ENCODE measurements at places on chromosomes 4 and X.

- no peak for DNase-seq
Measured at GRCh38 chr4:123216946-123217345, 179.6 kb upstream of the SPRY1 start.

GRCh38 chr4:6425336-6425735 lies 47.1 kb downstream of the PPP2R2C start:
- no peak for DNase-seq

DNA sequence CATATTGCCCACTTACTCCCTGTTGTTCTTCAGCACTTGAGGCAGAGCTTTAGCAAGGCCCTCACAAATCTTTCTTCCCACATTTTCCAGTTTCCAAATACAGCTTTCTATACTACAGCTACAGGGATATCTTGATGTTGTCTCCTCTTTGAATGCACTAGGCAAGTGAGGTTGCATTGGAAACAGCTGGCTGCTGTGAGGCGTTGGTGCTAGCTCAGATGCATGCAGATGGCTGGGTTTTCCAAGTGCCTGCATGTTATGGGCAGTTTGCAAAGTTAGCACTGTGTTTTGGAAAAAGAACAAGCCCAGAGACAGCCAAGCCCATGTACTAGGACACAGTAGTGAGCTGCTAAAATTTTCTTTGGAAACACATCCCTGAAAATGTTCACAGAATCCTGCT lies 315.1 kb upstream of the RASGEF1B start:
- DNase-seq = no peak

DNA sequence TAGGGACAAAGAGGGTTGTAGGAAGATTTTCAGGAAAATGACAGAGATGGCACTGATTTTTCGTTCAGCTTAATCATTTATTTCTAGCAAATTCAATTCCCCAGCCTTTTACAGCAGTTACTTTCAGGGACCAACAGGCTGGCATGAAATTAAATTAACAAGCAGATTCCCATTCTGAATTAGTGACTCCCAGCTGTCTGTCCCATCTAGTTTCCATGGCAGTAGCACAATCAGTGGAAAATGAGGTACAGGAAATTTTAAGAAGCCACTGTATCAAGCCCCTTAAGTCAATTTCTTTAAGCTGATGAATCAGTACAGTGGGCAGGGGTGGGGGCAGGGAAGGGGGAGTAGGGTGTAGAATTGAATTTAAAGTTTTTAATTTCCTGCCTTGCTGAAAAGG lies 121.1 kb upstream of the TEX13C start:
- DNase-seq = no peak

GRCh38 chrX:38594434-38594833 lies 33.1 kb downstream of the TSPAN7 start:
- DNase-seq = no peak

DNA sequence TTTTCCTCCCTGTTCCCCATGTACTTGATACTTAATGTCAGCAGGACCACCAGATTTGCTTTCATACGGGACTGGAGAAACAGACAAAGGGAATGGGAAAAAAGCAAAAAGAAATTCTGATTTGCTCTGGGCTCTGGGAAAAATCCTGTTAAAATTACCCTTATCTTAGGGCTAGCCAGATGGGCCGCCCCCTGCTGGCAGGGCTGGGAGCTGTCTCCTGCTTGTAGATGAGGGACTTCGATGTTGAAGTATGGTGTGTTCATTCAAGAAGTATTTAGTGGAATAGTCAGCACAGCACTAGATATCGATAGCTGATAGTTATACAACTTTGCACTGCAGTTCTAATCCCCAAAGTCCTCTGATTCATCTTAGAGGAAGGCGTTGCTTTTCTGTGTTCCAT lies 45.8 kb downstream of the BCORL1 start:
- DNase-seq = peak; percentile 1

DNA sequence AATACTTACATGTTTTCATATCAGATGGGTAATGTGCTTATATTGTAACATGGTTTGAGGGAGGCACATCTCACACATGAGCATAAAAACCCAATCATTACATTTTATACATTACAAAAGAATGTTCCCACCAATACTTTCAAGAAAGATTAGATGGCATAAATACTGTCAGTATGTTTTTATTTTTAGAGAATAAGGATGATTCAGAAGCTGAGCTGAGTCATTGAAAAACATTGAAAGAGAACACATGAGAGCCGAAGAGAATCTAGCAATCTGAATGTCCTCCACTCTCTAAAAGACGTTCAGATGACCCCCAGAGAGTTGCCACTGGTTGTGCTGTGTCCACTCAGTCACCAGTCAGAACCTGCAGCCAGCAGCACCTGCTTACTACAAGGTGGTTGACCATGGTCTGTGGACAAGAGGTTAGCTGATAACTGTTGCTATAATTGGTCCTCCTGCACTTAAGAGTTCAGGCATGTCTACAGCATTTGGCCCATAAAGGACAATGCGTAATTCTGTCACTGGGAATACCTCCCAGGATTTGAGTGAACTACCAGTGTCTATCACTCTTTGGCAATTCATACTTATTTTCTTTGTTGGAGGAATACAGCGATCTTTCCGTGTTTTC lies 382.2 kb upstream of the IGFBP7 start:
- no peak for DNase-seq

GRCh38 chrX:154040307-154040756 lies 20.6 kb upstream of the IRAK1 start:
- peak; percentile 66 for DNase-seq

DNA sequence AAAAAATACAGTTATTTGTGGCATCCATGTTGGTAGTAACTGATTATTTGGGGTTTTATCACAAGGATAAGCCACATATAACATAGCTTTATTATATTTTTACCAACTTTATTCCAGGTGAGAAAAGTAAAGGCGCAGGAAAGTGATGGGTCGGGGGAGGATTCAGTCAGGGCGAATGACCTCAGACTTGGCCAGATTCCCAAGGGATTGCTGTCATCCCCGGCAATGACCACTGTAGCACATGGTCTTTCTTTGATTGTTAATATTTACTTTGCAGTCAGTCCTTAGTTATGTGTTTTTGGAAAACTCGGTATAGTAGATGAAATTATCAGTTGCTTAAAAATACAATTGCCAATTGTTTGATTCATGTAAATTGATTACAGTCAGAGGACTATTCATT lies 17.6 kb downstream of the GRIA3 start:
- DNase-seq = no peak

GRCh38 chr4:113935190-113935589 lies 44.3 kb downstream of the ARSJ start:
- DNase-seq = no peak

GRCh38 chrX:30196322-30196721 lies 19.0 kb upstream of the MAGEB2 start:
- DNase-seq = no peak

DNA sequence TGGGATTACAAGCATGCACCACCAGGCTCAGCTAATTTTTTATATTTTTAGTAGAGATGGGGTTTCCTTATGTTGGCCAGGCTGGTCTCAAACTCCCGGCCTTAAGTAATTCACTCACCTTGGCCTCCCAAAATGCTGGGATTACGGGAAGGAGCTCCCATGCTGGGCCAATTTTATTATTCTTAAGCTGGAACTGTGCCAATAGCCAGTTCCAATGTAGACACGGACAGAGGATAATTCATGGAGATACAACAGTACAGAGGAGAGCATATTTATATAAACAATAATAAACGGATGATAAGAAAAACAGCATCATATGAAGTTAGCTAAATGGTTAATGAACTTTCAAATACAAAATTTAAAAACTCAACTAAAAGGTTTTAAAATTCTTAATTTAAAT lies 87.8 kb downstream of the PPA2 start:
- DNase-seq = no peak

- no peak for DNase-seq
Measured at GRCh38 chr4:76585897-76586360, 150.9 kb downstream of the SHROOM3 start.

GRCh38 chr4:106618956-106619355 lies 250.4 kb upstream of the GIMD1 start:
- no peak for DNase-seq

DNA sequence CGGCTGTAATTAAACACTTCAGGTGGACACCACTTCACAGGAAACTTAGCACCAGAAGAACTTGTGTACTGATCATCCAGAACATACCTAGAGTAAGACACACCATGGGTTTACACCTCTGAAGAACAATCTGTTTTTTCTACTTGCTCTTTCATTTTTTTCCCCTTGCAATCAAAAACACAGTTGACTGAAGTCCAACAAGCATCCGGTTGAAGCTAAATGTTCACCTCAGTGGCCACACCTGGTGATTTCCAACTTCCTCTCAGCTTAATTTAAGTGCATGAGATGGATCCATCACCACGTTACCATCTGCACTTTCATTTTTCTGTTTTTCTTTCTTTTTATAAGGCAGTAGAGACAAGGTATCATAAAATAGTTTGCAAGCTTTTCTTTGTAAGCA lies 4.9 kb upstream of the TXK start:
- no peak for DNase-seq

DNA sequence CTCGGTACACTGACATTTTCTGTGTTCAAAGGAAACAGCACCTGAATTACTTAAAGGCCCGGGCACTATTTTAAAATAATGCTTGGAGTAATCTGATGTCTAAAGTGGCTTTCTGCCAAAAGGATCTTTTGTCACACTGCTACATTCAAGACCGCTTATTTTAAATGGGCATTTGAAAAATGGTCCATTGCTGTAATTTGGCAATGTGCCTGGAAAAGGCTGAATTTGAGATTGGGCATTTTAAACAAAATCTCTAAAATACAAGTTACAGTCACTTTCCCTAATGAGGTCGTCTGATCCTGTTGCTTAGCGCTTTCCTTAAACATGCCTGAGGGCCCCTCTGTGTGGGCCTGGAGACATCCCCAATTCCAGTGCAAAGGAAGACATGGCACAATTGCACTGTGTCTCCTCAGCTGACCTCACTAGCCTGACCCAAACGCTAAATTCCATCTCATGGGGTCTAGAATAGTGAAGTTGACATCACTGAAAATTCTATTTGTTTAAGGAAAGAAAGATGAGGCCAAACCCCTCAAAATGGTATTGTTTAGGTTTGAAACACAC lies 214.2 kb downstream of the GPC3 start:
- DNase-seq = no peak

DNA sequence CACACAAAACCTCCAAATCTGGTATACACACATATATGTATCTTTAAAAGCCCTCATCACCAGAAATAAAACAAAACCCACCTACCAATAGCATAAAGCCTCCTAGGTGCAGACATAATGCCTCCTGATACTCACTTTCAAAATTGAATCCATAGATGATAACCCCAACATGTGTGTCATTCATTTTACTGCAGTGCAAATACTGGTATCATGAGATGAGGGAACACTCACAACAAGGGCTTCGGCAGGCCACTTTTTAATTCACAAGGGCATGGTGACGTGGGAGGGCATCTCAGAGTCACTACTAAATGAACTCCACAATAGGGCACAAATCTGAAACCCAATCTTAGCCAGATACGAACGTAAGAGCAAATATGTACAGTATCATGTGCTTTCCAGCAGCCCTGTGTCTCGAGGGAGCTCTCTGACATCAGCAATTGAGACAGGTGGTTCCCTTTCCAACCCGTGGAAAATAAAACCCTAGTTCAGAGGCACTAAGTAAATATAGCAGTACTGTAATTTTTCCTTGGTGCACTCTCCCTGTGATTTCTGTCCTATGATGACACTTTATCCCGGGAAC lies 14.1 kb upstream of the PPARGC1A start:
- DNase-seq = no peak

- no peak for DNase-seq
Measured at GRCh38 chr4:83272900-83273299, 11.7 kb downstream of the COQ2 start.

GRCh38 chr4:164012396-164013027 lies 518.0 kb downstream of the TMA16 start:
- DNase-seq = no peak

DNA sequence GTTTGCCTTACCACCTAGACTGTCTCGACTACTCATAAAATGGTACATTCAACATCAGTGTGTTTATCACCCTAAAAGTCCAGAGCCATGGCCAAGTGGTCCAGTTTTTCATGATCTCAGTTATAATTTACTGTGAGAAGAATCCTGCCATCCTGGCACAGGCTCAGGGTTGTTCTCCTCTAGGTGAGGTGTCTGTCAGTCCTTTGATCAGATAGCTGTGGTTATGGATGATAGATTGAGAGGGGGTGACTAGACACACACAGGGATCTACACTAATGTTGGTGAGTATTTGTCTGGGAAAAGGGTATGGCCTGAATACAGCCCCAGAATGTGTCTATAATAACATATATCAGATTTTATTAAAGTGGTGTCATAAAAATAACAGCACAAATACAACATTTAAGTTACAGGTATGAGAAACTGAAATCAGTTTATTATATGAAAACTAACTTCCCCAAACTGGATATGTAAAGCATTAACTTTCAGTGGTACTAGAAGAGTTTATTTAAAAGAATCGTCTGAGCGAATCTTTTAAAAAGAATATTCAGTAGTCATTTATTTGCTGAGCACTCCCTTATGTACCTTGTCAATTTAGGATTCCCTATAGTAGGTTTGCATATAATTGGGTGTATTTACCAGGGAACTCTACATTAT lies 93.3 kb downstream of the STIM2 start:
- DNase-seq = no peak

DNA sequence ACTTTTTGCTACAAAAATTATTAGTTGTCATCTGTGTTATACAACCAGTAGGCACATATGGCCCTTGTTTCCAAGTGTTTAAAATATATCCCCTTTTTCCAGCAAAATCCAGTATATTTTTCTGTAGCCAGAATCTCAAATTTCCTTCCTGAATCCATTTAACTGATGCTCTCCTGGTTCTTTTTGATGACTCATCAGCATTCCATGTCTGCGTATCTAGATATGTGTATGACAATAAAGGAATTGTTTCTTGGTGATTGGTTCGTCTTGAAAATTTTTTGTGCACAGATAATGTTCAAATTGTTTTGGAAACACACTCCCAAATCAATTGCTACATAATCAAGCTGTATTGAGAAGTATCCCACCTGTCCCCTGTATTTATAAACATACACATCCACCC lies 98.3 kb downstream of the ITM2A start:
- DNase-seq = no peak

DNA sequence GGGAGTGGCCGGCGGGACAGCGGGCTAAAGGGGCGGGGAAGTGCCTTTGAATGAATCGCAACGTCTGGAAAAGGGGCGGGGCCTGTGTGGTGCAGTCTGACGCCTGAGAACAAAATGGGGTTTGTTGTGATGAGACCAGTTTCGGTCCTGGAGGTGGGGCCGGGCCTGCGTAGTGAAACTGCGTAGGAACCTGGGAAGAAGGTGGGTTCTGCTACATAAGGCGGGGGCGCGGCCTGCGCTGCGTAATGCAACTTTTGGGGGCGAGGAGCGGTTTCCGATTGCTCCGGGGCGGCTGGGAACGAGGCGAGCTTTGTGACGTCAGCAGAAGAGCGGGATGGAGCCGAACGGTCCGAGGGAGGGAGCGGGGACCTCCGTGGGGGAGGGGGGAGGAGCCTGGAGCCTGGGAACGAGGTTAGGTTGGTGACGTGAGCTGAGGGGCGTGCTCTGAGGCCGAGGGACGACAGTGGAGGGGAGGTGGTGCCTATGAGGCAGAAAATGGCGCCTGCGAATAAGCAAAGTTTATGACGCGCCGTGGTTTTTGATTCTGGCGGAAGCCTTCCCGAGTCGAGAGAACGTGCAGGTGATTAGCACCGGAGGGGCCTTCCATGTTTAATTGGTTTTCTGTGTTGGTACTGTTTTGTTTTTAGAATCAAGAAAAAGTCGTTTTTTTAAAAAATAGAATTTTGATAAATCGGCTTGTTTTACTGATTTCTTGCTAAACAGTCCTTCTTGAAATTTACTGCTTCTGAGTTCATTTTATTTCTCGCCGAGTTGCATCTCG lies 714 bp downstream of the USP11 start:
- peak; percentile 88 for DNase-seq

GRCh38 chrX:148588649-148589310 lies 88.4 kb downstream of the AFF2 start:
- DNase-seq = no peak
